ENCODE measurements at places on chromosomes 6 and 20.

DNA sequence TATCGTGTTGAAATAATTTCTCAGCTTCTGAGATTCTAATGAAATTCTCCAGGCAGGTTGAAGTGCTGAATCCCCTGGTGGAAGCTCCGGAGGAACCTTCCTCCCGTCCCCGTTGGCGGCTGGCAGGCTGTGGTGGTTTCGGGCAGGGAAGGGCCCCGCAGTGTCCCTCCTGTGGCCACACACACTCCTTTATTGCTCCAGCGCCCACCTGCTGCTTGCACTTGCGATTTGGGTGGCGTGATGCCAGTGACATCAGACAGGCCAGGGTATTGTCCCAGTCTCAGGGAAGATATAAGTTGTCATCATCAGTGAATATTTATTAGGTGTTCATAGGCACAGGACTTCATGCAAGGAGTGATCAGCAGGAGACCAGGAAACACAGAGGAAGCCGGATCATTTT lies 530.4 kb downstream of the QKI start:
- no peak for DNase-seq

GRCh38 chr6:138537106-138537505 lies 37.8 kb upstream of the NHSL1 start:
- DNase-seq: no peak

DNA sequence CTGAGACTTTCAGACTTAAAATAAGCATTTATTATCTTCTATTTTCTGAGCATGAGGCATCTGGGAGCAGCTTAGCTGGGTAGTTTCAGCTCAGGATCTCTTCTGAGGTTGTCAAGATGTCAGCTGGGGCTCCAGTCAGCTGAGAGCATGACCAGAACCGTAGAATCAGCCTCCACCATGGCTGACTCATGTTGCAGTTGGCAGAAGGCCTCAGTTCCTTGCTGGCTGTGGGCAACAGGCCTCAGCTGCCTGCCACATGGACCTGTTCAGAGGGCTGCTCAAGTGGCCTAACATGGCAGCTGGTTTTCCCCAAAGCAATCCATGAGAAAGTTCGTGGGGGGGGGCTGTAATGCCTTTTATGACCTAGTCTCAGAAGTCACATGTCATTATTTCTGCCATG lies 142.3 kb downstream of the LY86 start:
- no peak for DNase-seq

GRCh38 chr6:133895573-133896343 lies 6.8 kb downstream of the TCF21 start:
- DNase-seq: no peak

DNA sequence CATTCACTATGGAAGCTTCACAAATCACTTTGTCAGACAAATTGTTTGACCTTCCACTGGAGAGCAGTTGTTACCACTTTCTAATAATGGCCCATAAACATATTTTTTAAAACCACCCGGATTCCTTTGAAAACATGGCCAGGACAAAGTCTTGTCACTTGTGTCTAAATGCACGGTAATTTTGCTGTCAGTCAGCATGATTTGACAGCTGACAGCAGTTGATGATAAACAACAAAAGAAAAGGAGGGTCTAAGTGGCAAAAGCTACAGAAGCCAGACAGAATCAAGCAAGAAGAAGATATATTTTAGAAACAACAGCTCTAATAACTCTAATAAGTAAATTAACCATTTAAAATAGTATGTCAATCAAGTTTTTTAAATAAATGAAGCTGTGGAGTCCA lies 27.7 kb upstream of the CARMIL1 start:
- DNase-seq: no peak

DNA sequence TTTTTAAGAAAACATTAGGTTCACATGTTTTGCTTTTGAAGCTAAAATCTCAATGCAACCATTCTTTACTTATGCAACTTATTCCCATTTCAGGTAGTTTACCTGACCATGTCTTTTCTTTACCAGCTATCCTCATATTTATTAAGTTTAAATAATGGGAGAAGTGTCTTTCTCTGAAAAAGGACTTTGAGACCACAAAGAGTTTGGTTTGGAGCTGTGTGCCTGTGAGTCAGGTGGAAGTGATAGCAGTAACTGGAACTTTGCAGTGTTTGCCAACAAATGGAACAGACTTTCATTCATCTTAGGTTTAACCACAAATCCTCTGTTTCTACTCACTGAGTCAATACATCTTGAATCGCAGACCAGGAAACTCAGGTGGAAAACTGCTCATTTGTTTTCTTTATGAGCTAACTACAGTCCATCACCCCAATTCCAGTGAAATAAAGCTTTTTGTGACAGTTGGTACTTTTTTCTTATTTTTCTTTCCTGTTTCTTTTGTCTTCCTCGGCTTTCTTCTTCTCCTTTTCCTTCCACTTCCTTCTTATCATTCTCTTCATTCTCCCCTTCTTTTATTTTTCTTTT lies 148.3 kb upstream of the RIN2 start:
- DNase-seq: no peak

GRCh38 chr20:53003420-53004154 lies 31.4 kb downstream of the TSHZ2 start:
- DNase-seq: no peak

Data from tibial nerve (tissue), 4 donors.